HT-29 (cell line): ENCODE measurements at places on chromosomes 5 and 9. TPM values are rescaled to one million over a fixed set of nuclear protein-coding genes. Genes with fewer than 3 reads are reported as not detected.
A peak's percentile ranks its signal among the peaks of the same experiment; 100 is the strongest.

NPR3 gene
- not detected in 2 replicates for total RNA-seq

- DNase-seq: no peak
Measured at GRCh38 chr9:13939134-13939533, 374.8 kb downstream of the NFIB start.

DNA sequence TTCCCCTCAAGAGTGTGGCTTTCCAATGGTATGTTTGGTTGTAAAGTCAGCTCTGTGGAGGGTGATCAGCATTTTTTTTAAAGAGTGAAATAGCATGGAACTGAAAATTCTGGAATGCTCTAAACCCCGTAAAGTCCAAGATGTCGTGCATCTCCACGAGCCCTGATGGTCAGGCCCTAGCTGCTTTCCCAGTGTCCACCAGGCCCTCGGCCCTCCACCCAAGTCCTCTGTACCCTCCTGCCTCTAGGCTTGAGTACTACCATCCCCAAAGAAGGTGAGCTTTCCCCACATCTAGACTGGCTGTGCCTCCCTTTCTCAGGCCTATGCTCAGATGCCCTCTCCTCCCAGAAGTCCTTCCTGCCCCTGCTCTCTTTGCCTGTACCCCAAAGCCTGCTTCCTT lies 280.3 kb downstream of the GADD45G start:
- DNase-seq: no peak

DNA sequence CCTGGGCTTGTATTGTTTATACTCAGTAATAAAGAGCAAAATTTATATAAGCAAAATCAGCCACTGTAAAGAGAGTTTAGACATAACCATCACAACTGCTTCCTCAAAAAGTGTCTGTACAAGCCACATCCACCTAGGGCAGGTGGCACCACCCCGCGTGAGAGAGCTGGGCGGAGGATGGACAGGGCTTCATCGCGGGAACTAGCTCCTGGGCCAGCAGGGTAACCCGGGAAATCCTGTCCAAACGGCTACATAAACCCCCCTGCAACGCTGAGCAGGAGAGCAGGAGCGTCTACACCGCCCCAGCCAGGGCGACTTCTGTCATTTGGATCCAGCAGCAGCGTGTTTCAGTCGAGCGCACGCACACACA lies 1.3 kb downstream of the SLC6A3 start:
- DNase-seq: no peak

- no peak for DNase-seq
Measured at GRCh38 chr5:123134653-123135181, 45.7 kb downstream of the PRDM6 start.

C5orf58 gene
- total RNA-seq: not detected in 2 replicates

PAM gene
- 108 and 119 TPM in 2 replicates for total RNA-seq

OR13D1 gene
- total RNA-seq: not detected in 2 replicates

- no peak for DNase-seq
Measured at GRCh38 chr5:90562341-90562740, 3.7 kb downstream of the ADGRV1 start.

DNA sequence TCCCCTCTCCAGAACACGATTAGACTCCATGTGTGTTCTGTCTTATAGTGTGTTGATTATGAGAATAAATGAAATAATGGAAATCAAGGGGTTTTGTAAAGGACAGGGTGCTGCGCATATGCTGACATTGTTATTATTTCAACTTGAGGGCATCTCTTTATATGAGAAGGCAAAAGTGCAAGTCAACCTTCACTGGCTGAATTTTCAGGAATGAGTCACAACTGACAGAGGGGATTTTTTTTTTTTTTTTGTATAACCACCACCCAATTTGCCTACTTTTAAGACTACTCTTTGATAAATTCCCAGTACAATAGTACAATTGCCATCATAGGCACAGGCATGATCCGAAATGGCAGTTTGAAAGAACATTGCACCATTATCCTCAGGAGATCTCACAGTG lies 419.2 kb upstream of the NMUR2 start:
- no peak for DNase-seq

GRCh38 chr5:134545070-134545868 lies 19.8 kb downstream of the JADE2 start:
- no peak for DNase-seq

GRCh38 chr5:180852495-180852894 lies 8.6 kb downstream of the ZFP62 start:
- DNase-seq: no peak

- peak; percentile 81 for DNase-seq
Measured at GRCh38 chr9:34501889-34502425, 20.8 kb downstream of the ENHO start.

DNA sequence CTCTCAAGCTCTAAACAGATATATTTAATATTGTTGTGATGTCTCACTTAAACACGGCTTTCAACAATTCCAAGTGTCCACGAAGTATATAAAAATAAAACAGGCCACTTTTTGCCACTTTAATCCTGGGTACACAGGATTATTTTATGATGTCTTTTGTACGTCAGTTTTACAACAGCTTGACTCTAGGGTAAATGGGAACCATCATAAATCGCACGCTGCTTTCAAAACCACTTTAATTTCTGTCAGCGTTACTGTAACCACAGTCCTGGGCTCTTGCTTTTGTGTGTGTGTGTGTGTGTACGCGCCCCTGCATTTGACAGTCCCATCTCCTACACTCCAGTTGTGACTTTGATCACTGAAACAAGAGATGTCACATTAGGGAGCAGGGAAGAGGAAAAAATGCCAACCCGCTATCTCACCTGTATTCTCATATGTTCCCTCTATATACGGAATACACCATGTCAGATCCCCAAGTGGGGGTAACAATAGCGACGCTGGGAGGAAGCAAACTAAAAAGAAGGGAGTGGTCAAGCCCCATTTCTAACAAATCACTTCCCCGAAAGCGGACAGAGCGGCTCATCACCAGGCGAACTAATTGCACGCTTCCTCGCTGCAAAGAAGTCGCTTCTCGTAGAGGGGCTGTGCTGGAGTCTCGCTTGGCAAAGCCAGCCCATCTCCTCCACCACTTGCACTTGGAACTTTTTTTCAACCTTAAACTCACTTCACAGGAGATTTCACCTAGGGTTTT lies 1.2 kb downstream of the BNC2 start:
- no peak for DNase-seq

DNA sequence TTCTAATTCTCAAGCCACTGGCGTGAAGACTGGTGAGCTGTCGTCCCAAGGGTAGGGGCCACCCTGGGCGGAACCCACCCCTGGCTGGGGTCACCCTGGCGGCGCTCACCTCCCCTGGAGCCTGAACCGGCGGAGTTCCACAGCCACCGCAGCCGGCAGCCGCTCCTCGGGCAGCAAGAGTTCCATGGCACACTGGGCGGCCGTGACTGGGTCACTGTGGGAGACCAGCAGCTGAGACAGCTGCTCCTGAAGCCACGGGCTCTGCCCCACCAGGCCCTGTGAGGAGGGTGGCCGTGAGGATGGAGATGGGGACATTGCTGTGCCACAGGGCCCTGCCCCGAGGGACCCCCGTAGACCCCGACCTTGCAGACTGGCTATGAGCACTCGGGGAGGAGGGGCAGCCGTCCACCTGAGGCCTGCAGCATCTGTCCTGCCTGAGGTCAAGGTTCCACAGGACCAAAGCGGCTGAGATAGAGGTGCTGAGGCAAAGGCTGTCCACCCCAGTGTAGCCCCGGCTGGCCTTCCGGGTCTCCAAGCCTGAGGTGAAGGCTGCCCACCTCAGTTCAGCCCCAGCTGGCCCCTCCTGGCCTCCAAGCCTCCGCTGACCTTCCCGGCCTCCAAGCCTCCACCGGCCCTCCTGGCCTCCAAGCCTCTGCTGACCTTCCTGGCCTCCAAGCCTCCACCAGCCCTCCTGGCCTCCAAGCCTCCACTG lies 50.6 kb upstream of the NRARP start:
- no peak for DNase-seq

GRCh38 chr9:23557689-23558088 lies 268.4 kb downstream of the ELAVL2 start:
- no peak for DNase-seq

- DNase-seq: no peak
Measured at GRCh38 chr5:33170411-33170810, 270.4 kb upstream of the TARS1 start.
